ENCODE measurements at places on chromosomes 5 and 9.

- no peak for DNase-seq
Observed at GRCh38 chr5:181087309-181087708, 43.7 kb downstream of the OR2V1 start.

- no peak for DNase-seq
Observed at GRCh38 chr9:76709020-76709419, 55.2 kb upstream of the PCA3 start.

- DNase-seq, result no peak
Observed at GRCh38 chr5:5126444-5126843, 13.7 kb upstream of the ADAMTS16 start.

DNA sequence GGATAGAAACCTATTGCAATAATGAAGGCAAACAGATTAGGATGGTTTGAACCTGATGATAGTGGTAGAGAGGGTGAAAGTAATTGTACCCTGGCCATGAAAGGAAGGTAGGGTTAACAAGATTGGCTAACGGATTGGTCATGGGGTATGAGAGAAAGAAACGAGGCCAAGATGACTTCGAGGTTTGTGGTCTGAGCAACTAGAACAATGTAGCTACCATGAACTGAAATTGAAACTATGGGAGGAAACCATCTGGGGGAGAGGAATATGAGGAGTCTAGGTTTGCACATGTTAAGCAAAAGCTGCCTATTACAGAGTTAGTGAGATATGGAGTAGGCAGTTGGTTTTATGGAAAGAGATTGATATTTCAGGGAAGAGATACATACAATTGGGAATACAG, 406.0 kb downstream of the PRELID2 start:
- DNase-seq, result no peak

GRCh38 chr9:21751998-21752397, 50.4 kb upstream of the MTAP start:
- DNase-seq, result no peak
